ENCODE measurements at places on chromosomes 11 and 22.
A peak's percentile ranks its signal among the peaks of the same experiment; 100 is the strongest.

DNA sequence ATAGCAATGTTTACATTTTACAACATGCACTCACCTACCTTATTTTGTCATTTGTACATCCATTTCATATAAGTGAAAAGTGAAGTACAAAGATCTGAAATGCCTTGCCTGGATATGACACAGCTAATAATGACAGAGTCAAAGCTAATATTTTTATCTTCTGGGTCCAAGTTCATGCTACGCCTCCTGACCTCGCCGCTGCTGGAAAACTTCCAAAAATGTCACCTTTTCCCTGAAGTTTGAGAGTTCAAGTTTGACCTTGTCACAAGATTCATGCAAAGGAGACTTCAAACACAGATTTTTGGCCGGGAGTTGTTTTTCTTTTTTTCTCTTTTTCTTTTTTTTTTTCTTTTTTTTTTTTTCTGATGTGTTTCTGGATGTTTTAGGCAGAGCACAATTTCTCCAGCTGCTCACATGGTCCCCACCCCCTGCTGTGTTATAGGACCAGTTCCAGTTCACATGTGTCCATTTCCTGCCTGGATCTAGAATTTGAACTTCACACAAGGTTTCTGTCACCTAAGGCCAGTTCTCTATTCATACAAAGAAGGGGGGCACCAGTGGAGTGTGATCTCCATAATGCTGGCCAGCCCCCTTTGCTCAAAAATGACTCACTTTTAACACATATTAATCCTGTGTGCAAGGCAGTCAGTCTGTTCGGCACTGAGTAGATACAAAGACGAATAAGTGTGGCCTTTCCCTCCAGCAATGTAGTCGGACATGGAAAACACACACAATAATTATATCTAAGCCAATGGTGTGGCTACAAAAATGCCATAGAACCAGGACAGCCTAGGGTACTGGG is 546.8 kb downstream of the BUD13 start:
- no peak for DNase-seq

- DNase-seq = no peak
Measured at GRCh38 chr11:36465449-36466163, 44.5 kb downstream of the TRAF6 start.

GRCh38 chr11:123392844-123393243 is 37.2 kb upstream of the GRAMD1B start:
- DNase-seq = no peak

GRCh38 chr11:108224911-108225786 is 2.3 kb downstream of the ATM start:
- DNase-seq = no peak

GRCh38 chr11:110022548-110022947 is 70.6 kb upstream of the ZC3H12C start:
- DNase-seq = no peak

- DNase-seq = no peak
Measured at GRCh38 chr11:64070314-64070681, 34.6 kb downstream of the FLRT1 start.

- DNase-seq = no peak
Measured at GRCh38 chr11:132051704-132052103, 681.3 kb downstream of the NTM start.

DNA sequence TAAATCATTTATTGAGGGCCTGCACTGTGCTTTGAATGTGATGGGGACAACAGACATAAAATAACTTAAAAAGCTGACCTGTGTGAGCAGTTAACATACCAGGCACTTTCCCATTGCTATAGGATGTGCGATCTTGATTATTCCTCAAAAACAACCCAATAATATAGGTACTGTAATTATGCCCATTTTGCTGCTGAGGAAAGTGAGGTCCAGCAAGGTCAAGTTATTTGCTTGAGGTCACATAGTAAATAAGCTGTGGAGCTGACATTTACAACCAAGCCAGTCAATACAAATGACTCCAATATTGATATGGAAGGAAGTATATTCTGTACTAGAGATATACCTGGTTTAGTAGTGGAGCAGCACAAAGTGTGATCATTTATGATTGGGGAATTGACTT is 96.2 kb downstream of the TEAD1 start:
- no peak for DNase-seq

DNA sequence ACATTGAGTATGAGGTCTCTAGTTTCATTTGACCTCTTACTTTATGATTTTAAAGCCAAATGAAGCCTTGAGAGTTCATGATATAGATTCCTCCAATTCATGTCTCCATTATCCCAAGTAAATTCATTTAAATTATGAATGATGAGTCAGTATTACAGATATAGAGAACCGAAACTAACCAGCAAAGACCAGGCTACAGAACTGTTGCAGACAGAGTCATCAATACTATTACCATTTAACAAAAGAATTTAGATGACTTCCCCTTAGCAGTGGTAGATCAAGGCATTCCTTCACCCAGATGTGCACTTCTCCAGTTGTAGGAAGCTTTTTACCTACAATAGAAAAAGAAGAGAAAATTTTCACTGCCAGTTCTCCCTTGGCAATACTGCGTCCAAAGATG is 11.8 kb upstream of the CCDC89 start:
- no peak for DNase-seq

DNA sequence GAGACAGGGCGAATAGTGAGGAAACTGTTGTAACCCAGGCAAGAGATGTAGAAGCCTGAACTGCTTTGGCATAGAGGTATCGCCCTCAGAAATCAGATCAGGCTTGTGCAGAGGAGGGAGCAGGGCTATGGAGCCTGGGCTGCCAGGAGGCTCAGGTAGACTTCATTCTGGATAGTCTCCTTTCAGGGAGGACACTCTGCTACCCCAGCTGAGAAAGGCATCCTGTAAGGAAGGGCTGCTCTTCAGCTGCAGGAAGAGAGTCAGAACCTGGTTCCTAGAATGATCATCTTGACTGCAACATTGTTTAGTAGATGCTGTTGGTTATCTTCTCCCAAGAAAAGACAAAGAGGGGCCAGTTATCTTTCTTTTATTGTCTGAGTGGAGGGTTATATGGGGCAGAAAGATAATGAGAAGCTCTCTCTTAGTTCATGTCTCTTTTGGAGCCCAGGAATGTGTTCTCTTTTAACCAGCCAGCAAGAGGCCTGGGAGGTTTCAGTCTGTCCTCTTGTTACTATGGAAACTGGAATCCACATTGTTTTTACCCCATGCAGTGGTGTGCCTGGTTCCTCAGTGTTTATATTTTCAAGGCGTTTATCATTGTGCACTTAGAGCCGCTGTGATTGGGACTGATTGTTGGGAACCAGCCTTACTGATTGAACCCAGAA is 95.7 kb downstream of the STIM1 start:
- no peak for DNase-seq

DNA sequence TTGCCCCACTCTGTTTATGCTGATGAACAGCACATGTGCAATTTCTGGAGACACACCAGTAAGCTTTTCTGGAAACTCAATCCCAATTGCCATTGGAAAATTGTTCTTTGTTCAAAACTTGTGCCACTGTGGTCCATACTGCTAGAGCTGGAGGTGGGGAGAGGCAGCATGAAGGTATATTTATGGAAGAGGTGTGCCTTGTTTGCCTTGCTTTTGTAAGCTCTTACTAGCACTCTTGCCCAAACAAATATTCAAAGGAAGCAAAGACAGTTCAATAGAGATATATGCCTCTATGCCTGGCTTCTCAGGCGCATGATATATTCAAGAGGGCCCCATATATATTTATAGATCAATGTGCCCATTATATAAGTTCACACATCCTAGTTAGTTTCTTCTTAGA is 42.7 kb downstream of the TIMP3 start:
- no peak for DNase-seq

DNA sequence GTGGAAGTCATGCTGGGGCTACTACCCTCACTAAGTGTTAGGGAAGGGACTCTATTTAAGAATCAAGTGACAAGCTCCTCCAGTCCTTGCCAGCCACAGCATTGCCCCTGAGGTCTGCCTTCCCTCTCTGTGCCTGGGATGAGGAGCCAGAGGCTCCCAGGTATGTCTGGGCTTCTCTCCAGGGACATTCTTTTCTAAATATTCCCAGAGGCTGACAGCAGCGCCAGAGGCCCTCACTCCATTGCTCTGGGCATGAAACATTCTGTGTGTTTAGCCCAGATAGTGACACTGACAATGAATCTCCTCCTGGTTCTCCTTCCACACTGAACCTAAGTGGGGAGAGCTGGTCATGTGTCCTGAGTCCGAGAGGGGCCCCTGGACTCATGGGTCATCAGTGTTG is 2.2 kb downstream of the OR51E1 start:
- no peak for DNase-seq

DNA sequence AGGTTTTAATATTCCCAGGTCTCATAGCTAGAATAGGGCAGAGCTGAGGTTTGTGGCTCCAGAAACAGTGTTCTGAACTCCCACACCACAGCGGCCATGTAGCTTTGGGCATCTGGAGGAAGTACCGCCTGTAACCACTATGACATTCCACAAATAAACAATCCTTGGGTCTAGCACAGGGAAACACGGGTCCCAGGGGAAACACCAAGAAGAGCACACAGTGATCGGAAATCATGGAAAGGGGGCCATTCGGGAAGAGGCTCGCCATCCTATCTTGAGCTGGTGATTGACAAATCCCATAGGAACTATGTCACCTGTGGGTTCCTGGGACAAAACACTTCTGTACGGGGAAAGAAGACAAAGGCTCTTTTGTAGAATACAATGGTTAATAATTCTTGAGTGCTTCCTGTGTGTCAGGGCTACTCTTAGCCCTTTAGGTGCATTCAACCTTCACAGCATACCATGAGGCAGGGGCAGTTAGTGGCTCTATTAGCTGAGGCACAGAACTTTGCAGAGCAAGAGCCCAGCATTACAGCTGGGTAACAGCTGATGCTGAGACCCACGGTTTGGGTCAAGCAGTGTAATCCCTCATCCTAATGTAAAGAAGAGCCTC is 514.2 kb downstream of the NTM start:
- DNase-seq = peak; percentile 47

DNA sequence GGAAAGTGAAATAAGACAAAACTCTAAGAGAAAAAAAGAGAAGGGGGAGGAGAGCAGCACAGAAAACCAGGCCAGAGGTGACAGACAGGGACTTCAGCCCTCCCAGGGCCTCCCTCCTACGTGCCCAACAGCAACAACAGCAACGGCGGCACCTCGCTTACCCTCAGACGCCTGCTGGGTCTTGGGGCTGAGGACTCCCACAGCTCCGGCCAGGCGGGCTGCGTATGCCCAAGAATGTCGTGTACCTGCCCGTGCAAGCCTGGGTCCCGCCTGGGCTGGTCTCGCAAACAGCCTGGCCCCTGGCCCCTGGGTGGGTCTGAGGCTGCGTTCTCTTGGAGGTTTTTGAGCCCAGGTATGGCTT is 30.5 kb downstream of the ARAP1 start:
- DNase-seq = no peak

- DNase-seq = no peak
Measured at GRCh38 chr11:119345685-119346084, 820 bp downstream of the MFRP start.

DNA sequence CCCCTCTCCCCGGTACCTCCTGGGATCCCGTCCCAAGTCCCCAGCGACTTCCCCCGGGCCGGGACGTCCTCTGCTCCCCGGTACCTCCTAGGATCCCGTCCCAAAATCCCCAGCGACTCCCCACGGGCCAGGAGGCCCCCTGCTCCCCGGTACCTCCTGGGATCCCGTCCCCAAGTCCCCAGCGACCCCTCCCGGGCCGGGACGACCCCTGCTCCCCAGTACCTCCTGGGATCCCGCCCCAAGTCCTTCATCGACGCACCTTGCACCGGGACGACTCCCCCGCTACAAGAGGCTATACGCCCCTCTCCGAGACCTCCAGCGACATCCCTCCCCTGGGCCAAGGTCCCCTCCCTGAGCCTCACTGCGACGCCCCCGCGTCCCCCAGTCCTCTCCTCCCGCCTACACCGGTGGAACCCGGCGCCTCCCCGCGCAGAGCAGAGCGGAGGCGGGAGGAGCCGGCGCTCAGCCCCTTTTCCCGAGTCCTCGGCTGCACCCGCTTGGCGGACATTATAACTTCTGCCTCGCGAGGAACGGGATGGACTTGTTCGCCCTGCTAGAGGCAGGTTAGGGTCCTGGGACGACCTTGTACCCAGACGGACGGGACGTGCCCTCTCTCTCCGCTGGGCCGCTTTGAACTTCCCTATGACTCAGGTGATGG is 912 bp downstream of the KREMEN1 start:
- peak; percentile 17 for DNase-seq

GRCh38 chr11:64545619-64546018 is 45.4 kb upstream of the SLC22A12 start:
- DNase-seq = no peak

GRCh38 chr11:57134284-57134683 is 47.5 kb upstream of the LRRC55 start:
- no peak for DNase-seq

- DNase-seq = no peak
Measured at GRCh38 chr22:17349172-17349571, 20.1 kb upstream of the CECR2 start.

DNA sequence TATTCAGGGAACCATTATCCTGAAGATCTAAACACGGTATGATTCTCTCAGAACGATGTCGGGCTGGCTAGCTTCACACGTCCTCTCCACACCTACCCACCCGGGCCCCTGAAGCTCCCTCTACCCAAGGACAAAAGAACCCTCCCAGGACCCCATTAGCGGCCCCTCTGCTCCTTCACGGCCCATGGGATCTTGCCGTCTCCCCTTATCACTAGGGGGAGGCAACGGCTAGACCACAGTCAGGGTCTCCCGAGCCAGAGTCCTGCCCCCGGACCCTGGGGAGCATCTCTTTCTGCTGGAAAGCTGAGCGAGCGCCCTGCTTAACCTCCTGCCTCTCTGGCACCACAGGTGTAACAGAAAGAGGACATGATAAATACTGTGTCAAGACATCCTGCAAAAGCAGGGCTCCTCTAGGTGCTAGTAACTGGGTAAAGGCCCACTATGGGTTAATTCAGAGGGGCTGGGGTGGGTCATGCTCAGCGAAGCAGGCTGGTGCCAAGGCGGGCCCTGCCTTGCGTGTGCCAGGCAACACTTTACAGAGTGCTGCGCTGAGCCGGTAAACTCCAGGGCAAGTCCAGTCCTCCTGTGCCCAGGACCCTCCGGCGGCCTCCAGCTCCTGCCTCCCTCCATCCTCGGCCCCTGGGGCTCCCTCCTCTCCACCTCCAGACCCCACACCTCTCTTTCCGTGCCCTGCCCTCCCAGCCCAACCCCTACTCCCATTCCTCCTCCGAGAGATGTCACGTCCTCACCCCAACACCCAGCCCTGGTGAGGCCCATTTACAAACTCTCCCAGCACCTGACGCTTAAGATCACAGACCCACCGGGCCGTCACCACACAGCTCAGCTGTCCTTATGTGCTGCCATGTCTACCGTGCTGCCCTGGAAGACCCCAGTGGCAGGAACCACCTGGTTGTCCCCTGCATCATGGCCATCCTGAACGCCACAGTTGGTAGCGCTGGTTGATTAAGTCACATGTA is 3.0 kb downstream of the TOLLIP start:
- no peak for DNase-seq

DNA sequence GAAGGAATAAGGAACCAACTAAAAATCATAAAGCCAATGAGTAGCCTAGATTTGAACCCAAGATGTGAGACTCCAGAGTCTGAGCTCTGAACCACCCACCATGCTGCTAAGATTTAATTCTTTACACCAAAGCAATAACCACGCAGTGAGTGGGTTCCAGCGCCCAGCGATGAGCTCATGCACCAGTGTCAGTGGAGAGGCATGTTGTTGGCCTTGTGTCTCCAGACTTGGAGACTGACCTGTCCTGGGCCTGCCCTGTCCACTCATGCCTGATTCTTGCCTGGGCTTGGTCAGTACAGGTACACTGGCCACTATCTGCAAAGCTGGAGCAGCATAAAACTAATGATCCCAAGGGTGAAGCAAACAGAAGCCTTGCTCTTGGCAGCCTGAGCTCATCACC is 53.9 kb upstream of the TIMP3 start:
- no peak for DNase-seq

All from NCI-H510A (cell line).